ENCODE measurements at places on chromosomes 2 and 18.

- no peak for DNase-seq
Measured at GRCh38 chr2:173652311-173652710, 297.6 kb downstream of the CDCA7 start.

GRCh38 chr2:73897240-73897583 lies 4.4 kb downstream of the ACTG2 start:
- DNase-seq = no peak

- DNase-seq = no peak
Measured at GRCh38 chr18:38602341-38602740, 1036.7 kb upstream of the CELF4 start.

- DNase-seq = no peak
Measured at GRCh38 chr18:26875040-26875654, 9.6 kb upstream of the AQP4 start.

DNA sequence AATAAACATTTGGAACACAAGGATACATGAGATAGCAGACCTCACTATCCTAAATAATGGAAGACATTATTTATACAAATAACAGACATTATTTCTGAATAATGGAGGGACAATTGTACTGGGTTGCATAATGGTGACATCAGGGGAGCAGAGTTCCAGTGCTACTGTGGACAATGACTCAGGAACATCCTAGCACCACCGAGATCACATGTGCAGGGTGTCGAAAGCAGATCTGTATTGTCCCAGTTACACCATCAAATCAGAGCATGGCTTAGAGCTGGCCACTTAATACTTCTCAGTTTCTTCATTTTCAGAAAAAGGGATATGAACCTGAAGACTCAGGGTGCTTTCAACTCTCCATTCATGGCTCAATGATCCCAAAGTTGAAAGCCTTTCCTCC lies 249.1 kb upstream of the RBMS1 start:
- DNase-seq = no peak

DNA sequence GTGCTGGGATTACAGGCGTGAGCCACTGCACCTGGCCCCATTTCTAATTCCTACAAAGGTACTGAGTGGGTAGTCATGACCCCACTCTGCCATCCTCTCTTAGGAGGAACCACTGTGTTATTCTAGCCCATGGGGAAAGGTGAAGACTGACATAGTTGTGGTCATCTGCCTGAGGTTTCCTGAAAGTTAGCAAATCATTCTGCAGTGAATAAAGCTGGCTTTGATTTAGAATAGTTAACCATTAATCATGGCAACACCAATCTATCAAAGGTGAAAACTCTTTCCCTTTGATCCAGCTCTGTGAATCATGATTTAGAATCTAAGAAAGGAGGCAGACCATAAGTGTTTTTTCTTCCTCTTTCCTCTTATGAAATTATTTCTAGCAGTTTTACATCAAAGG lies 50.8 kb downstream of the SUMO1 start:
- DNase-seq = no peak

DNA sequence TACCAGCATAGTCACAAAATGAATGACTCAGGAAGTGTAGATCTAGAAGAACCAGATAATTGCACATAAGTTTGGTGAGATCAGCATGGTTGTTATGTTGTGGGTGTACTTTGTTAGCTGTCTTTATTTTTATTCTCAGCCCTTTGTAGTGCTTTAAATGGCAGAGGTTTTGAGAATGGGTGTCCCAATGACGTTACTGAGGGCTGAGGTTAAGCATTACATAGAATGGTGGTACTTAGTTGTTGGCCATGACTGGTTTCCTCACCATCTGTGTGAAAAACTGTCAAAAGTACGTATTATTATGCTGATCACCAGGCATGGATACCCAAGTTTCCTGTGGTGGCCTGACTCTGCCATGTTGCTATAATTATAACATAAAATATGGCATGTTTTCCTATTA lies 165.8 kb downstream of the UBE2E3 start:
- DNase-seq = no peak

- no peak for DNase-seq
Measured at GRCh38 chr2:156429211-156429610, 7.0 kb upstream of the GPD2 start.

DNA sequence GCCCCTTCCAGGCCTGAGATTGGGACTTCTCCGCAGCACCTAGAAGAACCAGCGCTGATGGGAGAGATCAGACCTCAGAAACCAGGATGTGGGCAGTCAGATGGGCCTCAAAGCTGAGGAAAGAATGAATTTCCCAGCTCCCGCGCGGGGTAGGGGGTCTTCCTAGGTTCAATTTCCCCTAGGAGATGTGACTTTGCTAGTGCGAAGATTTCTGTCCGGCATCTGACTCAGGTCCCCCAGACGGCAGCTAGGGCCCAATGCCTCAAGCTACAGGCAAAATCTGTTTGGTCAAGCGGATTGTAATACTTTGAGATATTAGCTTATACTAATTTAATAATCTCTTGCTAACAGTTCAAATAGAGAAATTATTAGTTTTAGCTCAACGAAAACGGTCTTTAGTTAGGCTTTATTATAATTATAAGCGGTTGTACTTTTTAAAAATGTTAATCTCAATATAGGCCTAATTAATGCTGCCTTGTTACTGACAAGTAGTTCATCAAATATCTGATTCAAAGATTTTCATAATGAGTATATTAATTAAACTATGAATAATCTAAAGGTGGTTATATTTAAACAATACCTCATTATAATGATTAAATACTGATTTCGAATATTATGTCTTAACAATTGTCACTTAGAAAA lies 5.8 kb downstream of the DLX1 start:
- DNase-seq = no peak

DNA sequence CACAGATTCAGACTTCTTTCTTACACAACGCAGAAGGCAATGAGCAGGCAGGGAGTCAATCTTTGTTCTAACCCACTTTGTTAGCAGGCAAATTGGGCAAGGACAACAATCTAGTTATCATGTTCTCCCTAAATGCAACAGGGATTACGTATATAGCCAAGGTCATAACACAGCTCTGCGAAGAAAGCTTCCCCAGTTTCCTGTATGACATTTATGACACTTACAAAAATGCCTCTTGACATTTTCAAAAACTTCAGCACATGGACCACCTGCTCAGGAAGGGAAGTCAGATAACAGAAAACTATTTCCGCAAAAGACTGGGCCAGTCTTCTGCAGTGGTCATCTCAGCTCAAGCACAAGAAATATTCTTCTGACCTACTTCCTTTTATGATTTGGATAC lies 106.1 kb downstream of the IRS1 start:
- DNase-seq = no peak

GRCh38 chr2:30150786-30151185 lies 4.0 kb downstream of the YPEL5 start:
- no peak for DNase-seq

- DNase-seq = no peak
Measured at GRCh38 chr18:37307181-37307580, 258.4 kb downstream of the CELF4 start.

DNA sequence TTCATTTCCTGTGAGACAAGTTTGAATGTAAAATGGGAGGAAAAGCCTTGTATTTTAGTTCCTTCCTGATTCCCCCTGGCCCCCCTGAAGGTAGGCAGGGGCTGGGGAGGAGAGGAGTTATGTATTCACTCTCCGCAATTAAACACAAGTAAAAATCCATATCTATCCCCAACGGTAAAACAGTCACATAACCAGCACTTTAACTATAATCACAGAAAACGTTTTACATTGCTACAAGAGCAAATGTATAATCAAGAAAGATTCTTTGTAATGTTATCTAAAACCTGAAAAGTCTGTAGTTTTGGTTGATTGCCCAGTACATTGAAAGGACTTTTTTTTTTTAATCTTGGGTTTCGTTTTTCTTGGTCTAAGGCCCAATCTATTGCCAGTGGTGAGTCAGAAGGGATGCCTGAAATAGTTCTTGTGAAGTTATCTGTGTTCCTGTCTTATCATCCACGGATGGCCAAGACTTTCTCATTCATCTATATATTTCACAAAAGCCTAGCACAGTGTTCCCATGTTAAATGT lies 34.5 kb upstream of the CCNYL1 start:
- DNase-seq = no peak

DNA sequence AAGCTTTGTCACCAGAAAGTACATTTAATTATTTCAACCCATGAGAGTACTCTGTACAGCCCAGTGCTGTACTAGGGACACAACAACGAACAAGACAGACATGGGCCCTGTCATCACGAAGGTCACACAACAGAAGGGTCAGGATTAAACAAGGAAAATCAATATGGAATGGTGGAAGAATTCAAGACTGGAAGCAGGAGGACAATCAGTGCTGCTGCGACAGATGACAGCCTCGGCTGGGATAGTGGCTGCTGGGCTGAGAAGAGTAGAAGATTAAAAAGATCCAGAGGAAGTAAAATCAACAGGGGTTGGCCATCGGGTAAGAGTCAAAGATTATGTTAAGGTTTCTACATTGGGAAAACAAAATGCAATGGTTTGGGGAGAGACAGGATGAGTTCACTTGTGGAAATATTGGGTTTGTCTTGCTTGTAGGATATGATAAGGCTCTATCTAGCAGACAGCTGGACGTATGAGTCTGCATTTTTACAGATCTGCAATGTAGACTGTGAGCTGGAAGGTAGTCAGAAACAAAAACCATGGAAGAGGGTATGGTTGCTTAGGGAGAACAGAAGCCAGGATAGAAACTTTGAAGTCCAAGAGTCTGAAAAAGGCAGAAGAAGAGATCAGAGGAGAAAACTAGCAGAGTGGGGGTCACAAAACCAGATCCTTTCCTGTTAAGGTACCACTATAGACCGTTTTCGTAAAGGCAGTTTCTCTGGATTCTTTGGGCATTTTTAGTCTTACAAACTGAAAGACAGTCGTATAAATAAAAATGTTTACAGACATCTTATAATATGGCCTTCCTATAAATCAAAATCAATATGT lies 84.1 kb downstream of the PRELID3A start:
- no peak for DNase-seq

All from mesothelial cell of epicardium (in vitro differentiated cells).